Stimulated activated CD4-positive, alpha-beta T cell treated with anti-CD3 and anti-CD28 coated beads, TNF-alpha, amount 100 ng/mL, for 4 hours (primary cell): ENCODE measurements at places on chromosomes 3 and 15.

GRCh38 chr15:99732751-99733267 lies 428 bp downstream of the LYSMD4 start:
- no peak for DNase-seq

DNA sequence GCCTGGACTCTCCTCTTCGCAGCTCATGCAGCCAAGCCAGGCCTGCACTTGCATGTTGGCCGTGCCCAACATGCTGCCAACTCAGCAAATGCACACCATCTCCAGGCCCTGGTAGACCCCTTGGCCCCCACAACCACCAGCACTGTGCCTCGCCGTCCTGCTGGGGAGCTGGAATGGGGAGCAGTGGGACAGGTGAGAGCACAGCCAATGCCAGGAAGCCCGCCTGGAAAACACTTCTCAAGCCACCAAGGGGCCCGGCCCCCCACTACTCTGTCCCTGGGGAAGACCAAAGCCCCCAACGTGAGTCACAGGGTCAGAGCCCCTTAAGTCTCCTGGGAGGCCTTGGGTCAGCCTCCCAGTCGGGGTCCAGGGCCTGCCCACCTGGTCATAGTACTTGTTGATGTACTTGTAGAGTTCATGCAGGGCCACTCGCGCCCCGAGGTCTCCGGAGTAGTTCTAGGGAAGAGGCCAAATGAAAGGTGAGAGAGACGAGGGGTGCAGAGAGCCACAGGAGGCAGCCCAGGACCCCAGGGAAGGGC lies 24.5 kb downstream of the PLXNB1 start:
- DNase-seq = no peak

DNA sequence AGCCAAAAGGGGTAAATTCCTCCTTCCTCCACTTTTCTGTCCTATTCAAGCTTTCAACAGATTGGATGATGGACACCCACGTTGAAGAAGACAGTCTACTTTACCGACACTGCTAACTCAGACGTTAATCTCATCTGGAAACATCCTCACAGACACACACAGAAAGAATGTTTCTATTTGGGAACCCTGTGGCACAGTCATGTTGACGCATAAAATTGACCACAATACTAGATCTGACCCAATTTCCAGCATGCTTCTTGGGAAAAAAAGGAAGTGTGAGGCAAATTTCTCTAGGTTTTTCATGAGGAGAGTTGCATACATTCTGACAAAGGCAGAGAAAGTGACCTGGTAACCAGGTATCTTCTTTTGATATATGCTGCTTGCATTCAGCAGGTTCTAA lies 594.1 kb downstream of the FGF12 start:
- no peak for DNase-seq

- DNase-seq = no peak
Observed at GRCh38 chr3:33438881-33439545, 1.2 kb downstream of the UBP1 start.

DNA sequence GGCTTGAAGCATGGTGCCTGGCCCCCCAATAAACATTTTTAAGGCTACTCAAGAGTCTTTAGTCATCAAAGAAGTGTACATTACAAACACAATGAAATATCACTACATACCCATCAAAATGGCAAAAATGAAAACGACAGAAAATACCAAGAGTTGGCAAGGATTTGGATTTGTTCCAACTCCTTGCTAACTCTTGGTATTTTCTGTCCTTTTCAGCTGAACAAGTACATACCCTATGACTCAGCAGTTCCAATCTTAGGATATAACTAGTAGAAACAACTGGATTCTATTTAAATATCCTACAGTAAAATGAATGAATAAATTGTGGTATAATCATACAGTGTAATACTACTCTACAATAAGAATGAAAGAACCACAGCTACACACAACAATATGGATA lies 25.1 kb upstream of the GABPB1 start:
- DNase-seq = no peak

- no peak for DNase-seq
Observed at GRCh38 chr3:15460891-15461531, 33.6 kb downstream of the EAF1 start.

DNA sequence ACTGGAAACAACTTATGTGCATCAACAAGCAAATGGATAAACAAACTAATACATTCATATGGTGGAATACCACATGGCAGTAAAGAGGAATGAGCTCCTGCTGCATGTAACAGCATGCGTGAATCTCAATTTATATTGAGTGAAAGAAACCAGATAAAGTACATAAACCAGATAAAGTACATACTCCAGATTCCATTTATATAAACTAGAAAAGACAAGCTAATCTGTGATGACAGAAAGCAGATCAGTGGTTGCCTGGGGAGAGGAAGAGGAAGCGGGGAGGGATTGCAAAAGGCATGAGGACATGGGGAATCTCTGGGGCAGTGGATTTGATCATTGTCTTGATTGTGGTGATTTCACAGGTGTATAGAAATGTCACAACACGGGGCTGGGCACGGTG lies 34.2 kb downstream of the LIMD1 start:
- no peak for DNase-seq

DNA sequence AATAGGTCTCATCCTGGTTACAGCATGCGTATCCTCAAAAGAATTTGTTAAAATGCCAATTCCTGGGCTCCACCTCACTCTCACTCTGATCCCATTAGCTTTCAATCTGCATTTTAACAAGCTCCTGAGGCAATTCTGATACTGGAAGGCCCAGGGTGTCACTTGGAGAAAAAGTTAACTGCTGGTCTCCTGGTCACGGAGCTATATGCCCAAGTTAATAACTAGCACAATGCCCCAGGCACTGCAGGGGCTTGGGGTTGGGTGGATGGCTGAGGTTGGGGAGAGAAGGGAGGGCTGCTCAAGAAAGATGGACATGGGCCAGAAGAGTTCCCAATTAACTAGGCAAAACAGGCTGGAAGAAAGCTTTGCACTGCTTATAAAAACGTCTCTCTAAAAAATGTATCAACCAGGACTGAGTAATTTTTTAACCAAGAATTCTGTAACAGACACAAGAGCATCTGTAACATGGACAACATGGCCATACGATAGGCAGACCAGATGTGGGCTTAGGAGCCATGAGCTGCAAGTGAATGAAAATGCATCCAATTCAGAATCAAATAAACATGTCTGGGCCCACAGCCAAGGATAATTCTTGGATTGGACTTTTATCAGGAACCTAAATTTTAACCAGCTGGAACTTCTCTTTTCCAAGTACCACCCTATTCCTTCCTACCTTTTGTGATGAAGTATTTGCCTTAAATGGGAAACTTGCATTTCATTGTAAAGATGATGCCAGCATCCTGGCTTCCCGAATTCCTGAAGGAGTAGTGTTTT lies 4.2 kb downstream of the IL17RD start:
- DNase-seq = no peak

- DNase-seq = no peak
Observed at GRCh38 chr3:5294356-5294755, 106.8 kb downstream of the EDEM1 start.

DNA sequence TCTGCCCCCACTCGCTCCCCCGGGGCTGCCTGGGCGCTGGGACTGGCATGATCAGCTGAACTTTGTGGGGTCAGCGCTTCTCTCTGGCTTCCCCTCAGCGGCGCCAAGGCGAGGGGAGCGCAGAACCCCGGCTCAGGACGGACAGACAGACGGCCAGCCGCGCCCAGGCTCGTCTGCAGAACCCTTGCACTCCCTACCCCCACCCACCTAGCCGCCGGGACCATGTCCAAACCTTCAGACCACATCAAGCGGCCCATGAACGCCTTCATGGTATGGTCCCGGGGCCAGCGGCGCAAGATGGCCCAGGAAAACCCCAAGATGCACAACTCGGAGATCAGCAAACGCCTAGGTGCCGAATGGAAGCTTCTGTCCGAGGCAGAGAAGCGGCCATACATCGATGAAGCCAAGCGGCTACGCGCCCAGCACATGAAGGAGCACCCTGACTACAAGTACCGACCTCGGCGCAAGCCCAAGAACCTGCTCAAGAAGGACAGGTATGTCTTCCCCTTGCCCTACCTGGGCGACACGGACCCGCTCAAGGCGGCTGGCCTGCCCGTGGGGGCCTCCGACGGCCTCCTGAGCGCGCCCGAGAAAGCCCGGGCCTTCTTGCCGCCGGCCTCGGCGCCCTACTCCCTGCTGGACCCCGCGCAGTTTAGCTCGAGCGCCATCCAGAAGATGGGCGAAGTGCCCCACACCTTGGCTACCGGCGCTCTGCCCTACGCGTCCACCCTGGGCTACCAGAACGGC lies 621 bp downstream of the SOX14 start:
- DNase-seq = no peak

DNA sequence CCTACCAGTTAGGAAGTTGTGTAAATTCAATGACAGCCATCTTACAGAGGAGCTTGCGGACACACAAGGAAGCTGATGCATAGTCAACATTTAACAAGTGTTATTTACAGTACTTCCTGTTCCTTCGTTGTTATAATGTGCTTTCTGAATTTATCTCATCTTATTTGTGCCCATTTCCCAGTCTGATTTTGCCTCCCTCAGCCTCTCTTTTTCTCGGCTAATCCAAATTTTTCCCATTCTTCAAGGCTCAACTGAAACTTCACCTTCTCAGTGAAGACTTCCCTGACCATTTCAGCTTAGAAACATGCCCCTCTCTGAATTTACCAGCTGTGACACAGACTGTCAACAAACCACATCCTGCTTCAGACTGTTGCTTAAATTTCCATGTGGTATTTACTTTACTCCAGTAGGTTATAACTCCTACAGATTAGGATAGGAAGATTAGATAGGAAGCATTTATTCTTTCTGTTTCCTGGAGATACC lies 55.7 kb upstream of the CP start:
- no peak for DNase-seq

DNA sequence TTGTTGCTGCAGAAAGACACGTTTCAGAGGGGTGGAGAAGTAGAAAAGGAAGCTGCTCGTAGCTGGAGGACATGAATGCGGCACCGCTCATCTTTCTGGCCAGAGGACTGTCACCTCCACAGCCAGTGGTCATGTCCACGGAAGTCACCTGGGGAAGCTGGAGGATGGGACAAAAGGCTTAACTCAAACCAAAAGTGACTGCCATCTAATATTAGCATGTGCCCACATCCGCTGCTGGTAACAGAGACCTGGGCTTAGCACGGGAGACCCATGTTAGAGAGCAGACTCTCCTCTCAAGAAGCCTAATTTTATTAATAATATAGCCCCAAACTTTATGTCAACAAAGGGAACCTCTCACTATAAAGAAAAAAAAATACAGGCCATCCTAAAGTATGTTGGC lies 5.9 kb downstream of the MEX3B start:
- DNase-seq = no peak

- no peak for DNase-seq
Observed at GRCh38 chr3:30347679-30348216, 258.7 kb upstream of the TGFBR2 start.

DNA sequence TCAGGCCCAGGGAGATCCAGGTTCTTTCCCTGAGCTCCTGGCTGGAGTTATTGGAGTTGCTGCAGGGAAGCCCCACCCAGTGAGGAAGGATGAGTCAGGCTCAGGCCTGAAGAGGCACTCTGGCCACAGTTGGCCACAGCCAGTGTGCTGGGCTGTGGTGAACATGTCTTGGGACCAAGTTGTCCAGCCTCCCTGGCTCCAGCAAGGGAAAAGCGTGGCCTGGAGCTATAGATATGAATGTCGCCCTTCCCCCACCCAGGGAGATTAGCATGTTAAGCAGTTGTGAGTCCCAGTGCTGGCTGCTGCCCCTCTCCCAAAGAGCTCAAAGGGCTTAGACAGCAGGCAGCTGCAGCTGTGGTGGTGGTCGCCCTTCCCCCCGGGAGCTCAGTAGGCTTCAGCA lies 963.2 kb downstream of the ROBO2 start:
- no peak for DNase-seq

DNA sequence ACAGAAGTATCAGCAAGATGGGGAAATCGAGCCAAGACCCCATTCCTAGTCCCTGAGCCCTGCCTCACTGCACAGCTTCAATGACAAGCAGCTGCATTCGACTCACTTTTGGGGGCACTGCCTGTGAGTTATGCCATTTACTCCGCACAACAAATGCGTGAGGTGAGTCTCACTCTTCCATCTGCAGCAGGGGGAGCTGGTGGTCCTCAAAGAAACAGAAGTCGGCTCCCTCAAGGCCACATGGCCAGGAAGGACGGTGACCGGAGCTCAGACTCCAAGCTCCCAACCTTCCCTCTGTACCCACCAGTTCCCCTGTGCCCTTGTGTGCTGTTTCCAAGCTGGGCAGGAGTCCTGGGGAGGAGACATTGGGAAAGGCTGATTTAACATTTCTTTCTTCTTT lies 127.7 kb upstream of the IQSEC1 start:
- no peak for DNase-seq

- no peak for DNase-seq
Observed at GRCh38 chr3:15116032-15116669, 17.2 kb upstream of the RBSN start.

DNA sequence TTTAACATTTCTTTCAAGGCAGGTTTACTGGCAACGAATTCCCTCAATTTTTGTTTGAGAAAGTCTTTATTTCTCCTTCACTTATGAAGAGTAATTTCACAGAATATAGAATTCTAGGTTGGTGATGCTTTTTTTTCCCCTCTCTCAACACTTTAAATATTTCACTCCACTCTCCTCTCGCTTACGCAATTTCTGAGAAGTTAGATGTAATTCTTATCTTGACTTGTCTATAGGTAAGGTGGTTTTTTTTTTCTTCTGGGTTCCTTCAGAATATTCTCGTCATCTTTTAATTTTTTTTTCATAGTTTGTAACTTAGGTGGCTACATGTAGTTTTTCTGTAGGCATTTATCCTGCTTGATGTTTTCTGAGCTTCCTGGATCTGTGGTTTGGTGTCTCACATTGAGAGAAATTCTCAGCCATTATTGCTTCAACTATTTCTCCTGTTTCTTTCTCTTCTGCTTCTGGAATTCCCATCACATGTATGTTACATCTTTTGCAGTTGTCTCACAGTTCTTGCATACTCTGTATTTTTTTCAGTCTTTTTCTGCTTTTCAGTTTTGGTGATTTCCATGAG lies 189.4 kb upstream of the GOLGA6L4 start:
- DNase-seq = no peak

DNA sequence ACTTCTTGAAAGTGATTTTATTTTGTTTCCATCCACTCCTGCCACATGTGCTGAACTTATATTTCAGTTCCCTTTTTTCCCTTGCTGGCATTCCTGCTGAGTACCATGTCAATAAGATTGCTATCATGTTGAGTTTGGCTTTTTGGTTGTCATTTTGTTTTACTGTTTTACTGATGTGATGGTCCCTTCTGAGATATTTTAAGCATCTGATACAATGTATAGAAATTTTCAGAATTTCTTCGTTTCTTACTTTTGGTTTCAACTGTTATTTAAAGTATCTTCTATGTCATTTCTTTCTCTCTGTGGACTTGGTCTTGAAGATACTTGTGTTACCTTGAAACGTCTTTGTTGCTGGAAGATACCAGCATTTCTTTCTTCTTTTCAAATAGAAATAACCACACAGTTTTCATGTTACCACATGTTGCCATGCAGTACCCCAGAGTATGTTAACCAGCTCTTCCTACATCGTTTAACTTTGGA lies 14.1 kb downstream of the SIDT1 start:
- DNase-seq = no peak

GRCh38 chr3:53169832-53170324 lies 8.9 kb downstream of the PRKCD start:
- DNase-seq = no peak

- peak; percentile 13 for DNase-seq
Observed at GRCh38 chr3:72665701-72666446, 182.4 kb downstream of the SHQ1 start.

- no peak for DNase-seq
Observed at GRCh38 chr3:114867835-114868503, 279.1 kb downstream of the ZBTB20 start.
